RWPE1 (cell line): ENCODE measurements at places on chromosomes 1 and 21.

DNA sequence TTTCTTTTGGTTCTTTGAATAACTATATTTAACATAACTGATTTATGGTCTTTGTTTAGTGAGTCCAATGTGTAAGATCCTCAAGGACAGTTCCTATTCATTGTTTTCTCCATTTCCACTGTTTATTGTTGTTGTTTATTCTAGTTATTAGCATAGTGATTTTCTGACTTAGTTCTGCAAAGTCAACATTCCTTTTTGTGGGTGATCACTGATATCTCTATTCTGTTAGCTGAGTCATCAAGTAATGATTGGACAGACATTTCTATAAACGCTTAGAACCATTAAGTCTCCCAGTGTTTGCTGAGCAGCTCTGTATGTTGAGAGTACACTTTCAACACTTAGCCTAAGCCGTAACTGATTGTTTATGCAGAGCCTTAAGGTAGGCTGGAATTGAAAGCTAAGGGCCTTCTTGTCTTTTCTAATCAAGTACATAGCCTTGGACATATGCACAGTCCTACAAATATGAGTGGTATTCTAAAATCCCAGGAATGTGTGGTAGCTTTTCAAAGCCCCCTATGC is 87.1 kb downstream of the SLC5A9 start:
- no peak for DNase-seq

DNA sequence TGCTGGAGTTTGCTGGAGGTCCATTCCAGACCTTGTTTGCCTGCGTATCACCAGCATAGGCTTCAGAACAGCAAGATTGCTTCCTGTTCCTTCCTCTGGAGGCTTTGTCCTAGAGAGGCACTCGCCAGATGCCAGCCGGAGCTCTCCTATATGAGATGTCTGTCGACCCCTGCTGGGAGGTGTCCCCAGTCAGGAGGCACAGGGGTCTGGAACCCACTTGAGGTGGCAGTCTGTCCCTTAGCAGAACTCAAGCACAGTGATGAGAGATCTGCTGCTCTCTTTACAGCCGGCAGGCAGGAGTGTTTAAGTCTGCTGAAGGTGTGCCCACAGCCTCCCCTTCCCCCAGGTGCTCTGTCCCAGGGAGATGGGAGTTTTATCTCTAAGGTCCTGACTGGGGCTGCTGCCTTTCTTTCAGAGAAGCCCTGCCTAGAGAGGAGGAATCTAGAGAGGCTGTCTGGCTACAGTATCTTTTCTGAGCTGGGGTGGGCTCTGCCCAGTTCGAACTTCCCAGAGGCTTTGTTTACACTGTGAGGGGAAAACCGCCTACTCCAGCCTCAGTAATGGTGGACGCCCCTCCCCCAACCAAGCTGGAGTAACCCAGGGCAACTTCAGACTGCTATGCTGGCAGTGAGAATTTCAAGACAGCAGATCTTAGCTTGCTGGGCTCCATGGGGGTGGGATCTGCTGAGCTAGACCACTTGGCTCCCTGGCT is 205.0 kb downstream of the GPR52 start:
- DNase-seq = no peak

- DNase-seq = no peak
These were observed 33.1 kb upstream of the GPR157 start for GRCh38 chr1:9161963-9162362.

DNA sequence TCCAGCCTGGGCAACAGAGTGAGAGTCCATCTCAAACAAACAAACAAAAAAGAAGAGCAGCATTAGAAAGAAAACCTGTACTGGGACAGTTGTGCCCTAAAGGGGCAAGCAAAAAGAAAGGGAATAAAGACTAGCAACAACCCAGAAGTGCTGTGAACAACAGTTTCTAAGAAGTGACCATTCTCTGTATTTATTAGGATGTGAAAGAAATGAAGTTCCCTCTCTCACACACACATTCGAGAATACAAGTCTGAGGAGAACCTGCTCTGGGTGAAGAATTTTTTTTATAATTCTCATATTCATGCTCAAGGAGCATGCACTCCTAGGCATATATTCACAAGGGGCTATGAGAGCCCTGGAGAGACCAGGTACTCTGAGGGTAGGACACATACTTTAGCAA is 59.5 kb upstream of the LRRC8D start:
- DNase-seq = no peak

DNA sequence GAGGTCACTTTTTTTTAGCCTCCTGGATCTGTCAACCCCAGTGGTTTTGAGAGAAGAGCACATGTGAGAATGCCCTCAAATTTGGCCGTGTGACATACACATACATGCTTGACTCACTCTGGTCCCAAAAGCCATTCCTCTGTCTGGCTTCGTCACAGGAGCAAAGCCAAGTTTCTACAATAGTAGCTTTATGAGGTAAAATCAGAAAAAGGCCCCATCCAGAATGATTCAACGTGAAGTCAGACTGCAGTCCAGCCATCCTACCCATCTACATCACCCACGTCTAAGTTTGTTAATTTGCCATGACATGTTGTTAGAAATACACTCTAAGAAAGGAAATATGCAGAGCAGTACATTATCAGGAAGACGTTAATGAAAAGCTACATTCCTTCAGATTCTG is 245.2 kb downstream of the SDCCAG8 start:
- DNase-seq = peak; percentile 26

- DNase-seq = no peak
These were observed 61.4 kb upstream of the ZNF648 start for GRCh38 chr1:182122913-182123260.

- peak; percentile 4 for DNase-seq
These were observed 288.8 kb downstream of the DPYD start for GRCh38 chr1:97632075-97632474.

DNA sequence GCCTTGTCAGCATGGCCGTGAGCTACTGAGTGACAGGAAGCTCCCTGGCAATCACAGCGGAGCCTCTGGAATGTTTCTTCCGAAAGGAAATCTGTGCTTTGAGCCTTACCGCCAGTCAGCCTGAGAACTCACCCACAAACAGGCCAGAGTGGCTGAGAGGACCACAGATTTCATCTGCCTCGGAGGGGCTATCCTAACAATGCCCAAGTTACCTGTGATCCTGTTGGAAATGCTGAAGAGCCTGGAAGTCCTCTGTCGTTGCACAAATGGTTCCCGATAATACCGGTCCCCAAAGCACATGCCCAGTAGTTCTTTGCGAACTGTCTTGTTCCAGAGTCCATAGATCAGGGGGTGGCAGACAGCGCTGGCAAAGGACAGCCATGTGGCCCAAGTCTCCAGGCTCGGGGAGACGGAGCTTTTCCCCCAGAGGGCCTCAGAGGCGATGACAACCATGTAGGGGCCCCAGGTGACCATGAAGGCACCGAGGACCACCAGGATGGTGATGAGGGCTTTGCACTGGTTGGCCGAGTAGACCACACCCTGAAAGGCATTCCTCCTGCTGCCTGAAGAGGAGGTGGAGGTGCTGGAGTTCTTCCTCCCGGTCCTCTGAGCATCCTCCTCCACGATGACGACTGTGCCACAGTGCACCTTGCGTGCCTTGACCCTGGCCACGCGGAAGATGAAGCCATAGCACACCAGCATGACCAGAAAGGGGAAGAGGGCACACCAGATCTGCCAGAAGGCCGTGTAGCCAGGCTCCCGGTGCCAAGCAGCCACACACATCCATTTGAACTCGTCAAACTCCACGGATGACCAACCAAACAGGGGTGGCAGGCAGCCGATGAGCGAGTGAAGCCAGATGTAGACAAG is 40.2 kb downstream of the GPR161 start:
- no peak for DNase-seq

DNA sequence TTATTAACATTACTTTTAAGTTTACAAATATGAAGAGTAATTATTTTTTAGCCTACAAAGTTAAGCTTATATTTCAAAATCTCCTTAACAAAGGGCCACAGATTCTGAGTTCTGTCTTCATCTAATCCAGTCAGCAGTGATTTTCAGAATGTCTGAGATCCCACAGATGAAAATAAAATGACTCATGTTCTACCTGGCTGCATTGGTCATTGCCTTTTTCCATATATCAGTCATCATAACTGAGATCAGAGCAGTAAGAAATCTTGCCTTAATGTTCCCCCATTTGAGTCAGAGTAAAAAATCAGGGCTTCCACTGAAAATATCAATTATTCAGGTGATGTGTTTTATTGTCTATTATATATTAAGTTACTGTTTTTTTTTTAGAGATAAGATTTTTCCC is 416.1 kb downstream of the MRPL39 start:
- no peak for DNase-seq

GRCh38 chr1:24878775-24879742 is 51.0 kb downstream of the RUNX3 start:
- DNase-seq = no peak

DNA sequence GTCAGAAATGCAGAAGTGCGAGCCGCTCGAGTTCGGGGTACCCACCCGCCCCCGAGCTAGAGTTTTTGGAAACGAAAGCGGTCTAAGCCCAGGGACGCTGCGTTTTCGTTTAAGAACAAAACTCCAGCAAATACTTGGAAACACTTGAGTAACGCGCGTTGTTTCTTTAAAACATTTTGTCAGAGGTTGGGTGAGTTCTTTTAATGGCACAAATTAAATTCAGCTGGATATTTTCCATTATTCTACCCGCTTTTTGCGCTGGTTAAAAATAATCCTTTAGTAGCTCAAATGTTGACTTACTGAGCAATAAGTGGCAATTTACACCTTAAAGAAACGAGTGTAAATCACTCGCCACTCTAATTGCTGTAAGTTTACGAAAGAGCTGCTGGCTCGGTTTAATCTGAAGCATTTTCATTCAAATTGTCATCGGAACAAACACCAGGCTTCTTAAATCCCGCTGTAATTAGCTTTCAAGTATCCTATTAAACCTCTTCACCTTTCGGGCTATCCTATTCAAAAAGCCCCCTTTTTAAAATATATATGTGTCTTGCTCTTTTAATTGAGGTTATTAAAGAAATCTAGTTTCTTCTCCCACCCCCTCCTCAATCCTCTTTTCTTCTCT is 1.5 kb downstream of the LHX8 start:
- DNase-seq = no peak

DNA sequence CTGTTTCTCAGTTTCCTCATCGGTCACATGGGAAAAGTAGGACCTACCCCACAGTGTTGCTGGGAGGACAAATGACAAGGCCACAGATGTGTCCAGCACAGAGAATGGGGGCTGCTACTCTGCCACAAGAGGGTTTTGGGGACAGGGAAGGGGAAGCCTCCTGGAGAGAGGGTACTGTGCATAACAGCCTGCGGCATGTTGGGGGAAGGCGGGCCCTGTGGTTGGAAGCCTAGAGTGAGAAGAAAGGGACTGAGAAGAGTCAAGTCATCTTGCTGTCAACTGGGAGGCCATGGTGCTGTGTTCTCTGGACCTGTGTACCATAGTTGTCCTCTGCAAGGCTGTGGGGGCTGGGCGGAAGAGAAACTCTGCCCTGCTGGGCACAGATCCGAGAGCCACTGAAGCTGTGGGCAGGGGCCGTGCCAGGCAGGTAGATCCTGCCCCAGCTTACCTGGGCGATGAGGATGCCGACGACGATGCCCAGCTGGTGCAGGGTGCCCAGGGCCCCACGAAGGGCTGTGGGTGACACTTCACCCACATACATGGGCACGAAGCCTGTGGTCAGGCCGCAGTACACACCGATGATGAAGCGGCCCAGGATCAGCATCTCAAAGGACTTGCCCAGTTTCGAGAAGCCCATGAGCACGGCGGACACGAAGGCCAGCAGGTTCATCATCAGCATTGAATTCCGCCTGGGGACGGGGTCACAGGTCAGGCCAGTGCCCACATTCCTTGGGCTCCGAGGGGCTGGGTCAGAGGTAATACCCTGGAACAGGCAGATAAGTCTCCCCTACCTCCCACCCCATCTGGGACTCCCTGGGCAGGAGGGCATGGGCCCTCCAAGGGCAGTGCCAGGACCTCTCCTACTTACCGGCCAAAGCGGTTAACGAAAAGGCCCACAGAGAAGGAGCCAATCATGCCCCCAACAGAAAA is 28.2 kb downstream of the SLC2A1 start:
- DNase-seq = no peak

DNA sequence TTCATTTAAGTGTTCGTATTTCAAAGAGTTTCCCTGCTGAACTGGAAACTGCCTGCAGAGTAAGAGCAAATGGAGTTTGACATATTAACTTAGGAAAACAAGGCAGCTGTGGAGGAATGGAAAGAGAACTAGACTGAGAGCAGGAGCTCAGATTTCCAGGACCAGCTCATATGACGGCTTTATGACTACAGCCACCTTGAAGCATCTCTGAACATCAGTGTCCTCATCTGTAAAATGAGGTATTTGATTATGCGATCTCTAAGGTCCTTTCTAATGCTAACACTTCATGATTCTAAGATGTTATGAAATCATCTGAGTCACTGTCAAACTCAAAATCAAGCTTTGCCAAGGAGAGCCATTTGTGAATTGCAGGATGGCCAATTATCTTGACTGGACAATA is 112.3 kb downstream of the PRRX1 start:
- DNase-seq = no peak

GRCh38 chr1:248622570-248623001 is 12.3 kb downstream of the OR2T11 start:
- DNase-seq = peak; percentile 28

DNA sequence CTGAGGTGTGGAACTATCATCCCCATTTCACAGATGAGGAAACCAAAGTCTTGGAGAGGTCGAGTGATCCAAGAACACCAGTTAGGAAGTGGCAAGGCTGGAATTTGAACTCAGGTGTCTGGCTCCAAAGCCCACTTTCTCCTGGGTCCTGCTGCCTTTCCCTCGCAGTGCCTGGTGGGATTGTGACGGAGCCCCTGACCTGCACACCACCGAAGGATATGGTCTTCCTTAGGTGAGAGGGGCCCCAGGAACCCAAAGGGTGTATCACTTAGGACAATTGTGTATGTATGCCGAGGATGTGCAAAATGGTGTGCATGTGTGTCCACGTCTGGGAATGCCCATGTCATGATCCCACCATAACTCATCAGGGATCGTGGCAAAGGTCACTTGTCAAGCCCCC is 392.7 kb downstream of the MATN1 start:
- DNase-seq = no peak

GRCh38 chr1:150257624-150258585 is at the start of gene CA14:
CA14 (plus strand) TSS chr1:150257774; CDS start chr1:150258129, 355 bp downstream.
- no peak for DNase-seq

DNA sequence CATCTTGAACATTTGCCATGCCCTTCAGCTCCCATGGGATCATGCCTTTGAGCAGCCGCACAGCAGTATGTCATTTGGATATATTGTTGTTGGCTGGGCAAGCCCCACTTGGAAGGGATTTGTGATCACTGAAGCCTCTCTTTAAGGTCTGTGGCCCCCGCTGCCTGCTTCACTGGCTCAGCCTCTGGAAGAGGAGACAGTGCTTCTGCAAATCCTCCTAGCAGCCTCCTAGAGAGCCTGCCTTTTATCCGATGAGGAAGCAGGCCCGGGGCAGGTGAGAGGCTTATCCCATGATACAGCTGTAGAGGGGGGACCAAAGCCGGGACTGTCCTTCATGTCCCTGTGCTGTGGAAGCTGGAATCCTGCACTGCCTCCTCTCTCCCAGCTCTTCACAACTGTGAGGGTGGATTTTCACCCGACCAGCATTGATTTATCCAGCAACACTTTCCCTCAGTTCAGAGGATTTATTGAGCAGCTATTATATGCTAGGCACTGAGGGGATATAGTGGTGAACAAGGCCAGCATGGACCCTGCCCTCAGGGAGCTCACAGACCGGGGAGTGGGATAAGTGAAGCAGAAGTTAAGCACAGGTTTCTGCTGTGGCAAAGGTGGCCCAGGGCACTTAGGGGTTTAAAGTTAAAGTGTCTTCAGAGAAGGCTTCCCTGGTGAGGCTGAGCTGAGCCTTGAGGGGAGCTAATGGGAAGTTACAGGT is 3.9 kb downstream of the TMEM61 start:
- DNase-seq = no peak
